ENCODE measurements at places on chromosomes 12 and 14. TPM values are rescaled to one million over a fixed set of nuclear protein-coding genes. Genes with fewer than 3 reads are reported as not detected.

The BEGAIN gene
- 5.5 TPM for total RNA-seq

GRCh38 chr12:52038447-52038846, 12.8 kb upstream of the NR4A1 start:
- DNase-seq: no peak

GRCh38 chr14:77804592-77804991, 4.7 kb downstream of the ADCK1 start:
- peak; percentile 58 for DNase-seq

DNA sequence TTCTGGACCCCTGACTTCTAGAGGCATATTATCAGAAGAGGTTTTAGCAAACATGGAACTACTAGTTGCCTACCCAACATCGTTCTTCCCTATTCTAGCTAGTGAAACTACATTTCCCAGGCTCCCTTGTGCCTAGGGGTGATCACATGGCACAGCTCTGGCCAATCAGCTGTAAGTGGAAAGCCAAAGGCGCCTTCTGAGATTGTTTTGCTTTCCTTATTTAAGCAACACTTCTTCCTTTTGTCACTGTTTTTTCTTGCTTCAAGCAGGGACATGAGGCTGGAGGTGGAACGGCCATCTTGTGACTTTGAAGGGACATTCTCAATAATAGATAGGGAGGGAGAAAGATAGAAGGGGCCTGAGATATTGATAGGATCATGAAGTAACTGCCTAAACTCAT, 136.7 kb downstream of the ZNF664 start:
- peak; percentile 47 for DNase-seq

- DNase-seq: no peak
Measured at GRCh38 chr12:52846356-52846970, 2.3 kb downstream of the KRT78 start.

GRCh38 chr14:68146818-68147217, 327.2 kb downstream of the RAD51B start:
- DNase-seq: no peak
